LHCN-M2 (cell line): ENCODE measurements at places on chromosomes 2 and 18.

DNA sequence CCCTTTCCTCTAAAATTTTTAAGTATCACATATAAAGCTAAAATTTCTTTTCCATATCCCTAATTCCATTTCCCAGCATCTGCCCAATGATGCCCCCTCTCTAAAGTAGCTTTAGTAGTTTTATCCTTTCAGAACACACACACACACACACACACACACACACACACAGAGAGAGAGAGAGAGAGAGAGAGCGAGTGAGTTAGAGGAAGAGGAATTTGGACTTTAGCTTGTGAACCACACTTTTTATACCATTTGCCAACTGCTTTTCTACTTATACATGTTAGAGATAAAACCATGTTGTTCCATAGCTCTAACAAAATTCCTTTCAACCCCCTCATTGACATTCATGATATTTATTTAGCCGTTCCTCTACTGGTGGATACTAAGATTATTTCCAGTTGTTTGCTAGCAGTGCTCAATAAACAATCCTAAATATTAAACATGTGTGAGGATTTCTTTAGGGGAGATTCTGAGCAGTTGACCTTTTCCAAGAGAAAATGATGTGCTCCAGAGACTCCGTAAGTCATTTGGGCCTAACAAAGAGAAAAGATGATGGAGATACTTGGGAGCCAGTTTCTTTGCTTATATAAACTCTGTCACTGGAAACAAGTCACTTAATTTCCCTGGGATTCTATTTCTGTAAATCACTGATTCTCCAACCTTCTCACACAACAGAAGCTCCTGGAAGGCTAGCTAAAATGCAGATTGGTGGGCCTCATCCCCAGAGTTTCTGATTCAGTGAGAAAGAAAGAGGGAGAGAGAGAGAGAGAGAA, 229.7 kb upstream of the SP5 start:
- DNase-seq, result no peak

DNA sequence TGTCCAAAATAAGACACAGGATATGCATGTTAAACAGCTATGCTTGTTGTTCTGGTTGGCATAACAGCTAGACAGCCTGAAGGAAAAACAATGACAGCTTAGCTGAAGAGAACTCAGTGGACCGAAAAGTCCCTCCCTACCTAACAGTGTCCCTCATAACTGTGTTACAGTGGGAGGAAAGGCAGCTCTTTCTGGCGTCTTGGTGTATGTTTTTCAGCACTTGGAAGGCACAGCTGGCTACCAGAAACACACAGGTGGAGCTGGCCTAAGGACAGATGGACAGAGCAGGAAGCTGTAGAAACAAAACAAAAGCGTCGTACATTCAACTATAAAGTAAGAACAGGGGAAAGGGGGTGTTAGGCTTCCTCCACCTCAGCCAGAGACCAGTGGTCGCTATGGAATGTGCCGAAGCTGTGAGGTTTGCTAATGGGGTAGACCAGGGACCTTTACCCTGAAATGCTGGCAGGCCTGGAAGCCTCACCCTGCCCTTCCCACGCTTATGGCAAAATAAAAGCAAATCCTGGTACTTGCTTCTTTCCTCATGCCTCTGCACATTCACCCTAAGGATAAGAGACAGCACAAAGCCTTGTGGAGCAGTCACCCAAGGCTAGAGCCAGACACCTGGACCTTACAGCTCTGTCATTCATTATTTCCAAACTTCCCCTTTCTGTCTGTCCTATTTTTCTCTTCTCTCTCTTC, 103.5 kb upstream of the TRIB2 start:
- DNase-seq, result no peak

- no peak for DNase-seq
Observed at GRCh38 chr2:37418956-37419355, 74.5 kb downstream of the QPCT start.

- no peak for DNase-seq
Observed at GRCh38 chr18:66895631-66896030, 291.7 kb upstream of the CDH19 start.

DNA sequence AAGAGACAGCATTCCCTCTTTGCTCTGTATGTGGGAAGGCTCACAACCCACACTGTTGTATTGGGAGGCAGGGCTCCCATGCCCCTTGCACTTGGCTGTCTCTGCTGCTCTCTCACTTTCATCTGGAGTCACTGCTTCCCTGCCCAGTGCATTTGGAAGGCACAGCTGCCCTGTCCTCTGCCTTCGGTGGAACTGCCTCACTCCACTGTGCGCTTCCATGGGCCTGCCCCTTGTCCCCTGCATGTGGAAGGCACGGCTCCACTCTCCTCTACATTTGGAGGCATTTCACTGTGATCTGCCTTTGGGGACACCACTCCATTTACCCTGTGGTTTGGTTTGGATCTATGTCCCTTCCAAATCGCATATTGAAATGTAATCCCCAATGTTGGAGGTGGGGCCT, 9.1 kb upstream of the PROM2 start:
- no peak for DNase-seq

DNA sequence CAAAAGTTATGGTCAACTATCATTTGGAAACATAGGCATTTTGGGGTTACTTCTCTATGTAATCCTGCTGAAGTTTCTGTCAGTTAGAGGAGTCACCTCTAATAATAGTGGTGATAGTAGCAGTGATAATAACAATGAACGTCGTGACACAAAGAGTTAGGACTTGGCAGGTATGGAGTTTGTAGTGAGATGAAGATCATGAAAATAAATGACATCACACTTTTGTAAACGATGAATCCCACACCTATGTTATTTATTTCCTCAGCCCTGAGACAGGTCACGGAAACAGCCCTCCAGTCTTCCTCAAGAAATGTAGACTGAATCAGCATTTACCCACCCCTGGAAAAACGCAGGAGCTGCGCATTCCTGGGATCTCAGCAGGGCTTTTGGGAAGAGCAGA, 38.8 kb downstream of the TSN start:
- no peak for DNase-seq

DNA sequence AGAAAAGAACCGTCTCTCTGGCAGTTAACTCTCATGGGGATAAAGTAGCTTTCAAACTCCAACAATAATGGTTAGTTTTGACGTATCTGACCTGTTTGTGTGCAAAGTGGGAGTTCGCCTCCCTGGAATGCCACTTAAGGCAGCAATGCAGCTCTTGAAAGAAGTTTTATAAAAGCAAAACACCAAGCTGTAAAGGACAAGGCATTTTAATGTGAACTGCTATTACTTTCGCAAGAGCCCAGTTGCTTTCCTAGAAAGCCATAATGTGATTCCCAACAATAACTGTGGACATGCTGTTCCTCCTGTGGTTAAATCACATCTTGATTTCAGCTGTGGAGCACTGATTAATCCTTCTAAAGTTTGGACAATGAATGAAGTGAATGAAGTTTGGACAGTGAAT, 303.7 kb downstream of the PTPRM start:
- DNase-seq, result peak; percentile 79

GRCh38 chr18:60163622-60164021, 209.0 kb downstream of the MC4R start:
- no peak for DNase-seq

GRCh38 chr2:156115338-156115737, 217.2 kb downstream of the NR4A2 start:
- DNase-seq, result no peak

- no peak for DNase-seq
Observed at GRCh38 chr2:36584148-36584794, 13.7 kb downstream of the FEZ2 start.

- DNase-seq, result peak; percentile 96
Observed at GRCh38 chr2:37797081-37797480, 125.6 kb upstream of the CDC42EP3 start.

- DNase-seq, result no peak
Observed at GRCh38 chr2:205483095-205483494, 199.2 kb upstream of the NRP2 start.

DNA sequence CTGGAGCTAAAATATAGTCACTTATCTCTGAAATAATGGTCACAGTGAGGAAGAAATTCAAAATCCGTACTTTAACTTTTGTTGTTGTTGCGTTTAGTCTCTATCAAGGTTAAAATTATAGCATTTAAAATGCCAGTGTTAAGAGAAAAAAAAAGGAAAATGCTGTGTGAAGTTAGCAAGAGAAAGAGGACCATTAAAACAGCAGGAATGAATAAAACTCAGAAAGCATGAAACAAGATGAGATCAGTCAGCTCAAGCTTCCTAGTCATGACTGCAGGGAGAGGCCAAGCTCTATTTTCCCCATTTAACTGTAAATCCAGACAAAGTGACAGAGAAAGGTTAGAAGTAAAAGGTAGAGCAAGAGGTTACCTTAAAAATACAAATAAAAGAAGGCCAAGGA, 281.7 kb upstream of the ATP5MC3 start:
- DNase-seq, result no peak
